Spinal cord (tissue), 10 donors: ENCODE measurements at places on chromosomes 5 and 9.

DNA sequence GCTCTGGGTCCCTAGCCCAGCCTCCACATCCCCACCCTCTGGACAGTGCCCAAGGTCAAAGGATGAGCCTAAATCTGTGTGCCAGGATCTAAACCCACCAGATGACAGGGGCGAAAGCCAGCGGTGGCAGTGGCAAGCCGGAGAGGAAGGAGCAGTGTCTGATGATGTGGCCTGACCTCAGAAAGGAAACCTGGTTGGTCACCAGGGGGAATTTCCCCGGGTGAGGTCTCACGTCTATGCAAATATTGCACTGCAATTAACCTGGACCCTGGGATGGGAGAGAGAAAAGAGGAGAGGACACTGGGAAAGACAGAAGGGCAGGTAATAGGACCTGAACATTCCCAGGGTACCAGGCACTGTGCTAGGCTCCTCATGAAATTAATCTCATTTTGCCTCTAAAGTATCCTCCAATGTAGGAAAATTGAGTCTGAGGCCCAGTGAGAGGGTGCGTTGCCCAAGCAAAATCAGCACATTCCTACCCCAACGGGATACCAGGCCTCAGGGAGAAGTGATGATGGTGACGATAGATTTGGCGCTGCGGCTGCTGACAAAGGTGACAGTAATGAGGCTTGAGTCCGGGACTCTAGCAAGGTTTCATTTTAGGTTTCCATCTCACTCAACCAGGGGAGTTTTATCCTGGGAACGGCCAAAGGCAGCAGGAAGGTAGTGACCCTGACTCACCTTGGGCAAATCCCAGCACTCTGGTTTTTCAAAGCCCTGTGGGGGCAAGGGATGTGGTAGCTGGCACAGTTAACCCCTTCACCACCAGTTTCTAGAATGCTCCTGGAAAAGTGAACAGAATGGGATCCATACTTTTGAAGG, 13.4 kb upstream of the TNIP1 start:
- no peak for DNase-seq

DNA sequence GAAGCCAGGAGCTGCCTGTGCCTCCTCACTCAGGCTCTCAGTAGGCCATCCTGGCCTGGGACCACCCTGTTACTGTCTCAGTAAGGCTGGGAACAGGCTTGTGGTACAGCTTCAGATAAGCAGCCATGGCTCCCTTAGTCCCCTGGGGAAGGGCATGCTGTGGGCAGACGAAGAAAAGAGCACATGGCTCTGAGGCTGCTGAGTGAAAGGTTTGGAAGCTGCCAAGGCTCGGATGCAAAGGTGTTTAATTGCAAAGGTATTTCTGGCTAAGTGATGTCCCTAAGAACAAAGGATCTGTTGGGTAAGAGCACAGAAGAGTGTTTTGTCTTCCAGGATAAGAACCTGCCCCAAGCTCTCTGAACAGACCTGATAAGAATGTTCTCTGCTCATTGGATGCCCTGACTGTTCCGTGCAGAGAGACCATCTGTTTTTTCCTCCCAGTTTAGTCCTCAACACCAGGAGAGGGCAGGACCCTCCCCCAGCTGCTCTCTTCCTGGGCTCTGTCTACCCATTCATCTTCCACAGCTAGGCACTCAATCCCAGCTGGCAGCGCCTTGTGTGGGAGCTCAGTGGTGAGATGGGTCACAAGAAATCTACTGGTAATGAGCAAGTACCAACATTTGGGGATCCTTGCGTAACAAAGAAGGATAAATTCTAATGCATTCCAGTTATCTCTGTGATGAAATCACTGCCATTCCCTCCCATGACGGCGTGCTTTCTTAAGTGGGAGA, 17.7 kb downstream of the ANGPTL2 start:
- no peak for DNase-seq

DNA sequence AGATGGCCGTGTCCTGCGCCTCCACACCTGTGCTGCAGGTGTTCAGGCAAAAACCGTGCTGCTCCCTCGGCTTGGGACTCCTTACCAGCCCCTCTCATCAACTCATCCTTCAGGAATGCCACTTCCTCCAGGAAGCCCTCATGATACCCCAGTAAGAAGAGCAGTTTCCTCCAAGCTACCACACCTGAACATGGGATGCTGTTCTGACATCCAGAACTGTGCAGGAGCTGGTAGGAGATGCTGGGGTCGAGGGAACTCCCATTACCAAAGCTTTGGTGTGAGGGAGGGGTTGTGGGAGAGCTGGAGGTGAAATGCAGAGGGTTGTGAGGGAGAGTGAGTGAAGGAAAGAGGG, 18.9 kb downstream of the CARD19 start:
- no peak for DNase-seq

DNA sequence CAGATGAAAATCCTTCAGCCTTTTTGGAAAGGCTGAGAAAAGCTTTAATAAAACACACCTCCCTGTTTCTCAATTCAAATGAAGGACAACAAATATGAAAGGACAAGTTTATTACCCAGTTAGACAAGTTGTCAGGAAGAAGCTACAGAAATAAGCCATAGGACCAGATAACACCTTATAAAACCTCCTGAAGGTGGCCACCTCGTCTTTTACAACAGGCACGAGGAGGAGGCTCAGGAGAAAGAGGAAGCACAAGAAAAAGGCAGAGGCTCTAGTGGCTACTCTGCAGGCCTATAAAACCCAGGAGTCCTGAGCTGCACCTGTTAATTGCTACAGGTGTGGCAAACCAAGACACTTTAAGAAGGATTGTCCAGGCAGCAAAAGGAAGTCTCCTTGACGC, 352.1 kb upstream of the CDH18 start:
- DNase-seq, result no peak
